DND-41 (cell line): ENCODE measurements at places on chromosomes 2 and 18.

GRCh38 chr2:47260971-47261370 lies 105.9 kb upstream of the STPG4 start:
- DNase-seq = no peak
- H3K27ac ChIP-seq = no peak overlapping the region
- no peak overlapping the region for H3K4me3 ChIP-seq
- H3K27me3 ChIP-seq = no peaks in the 10 kb centered on the region

- H3K27me3 ChIP-seq = no peaks in the 10 kb centered on the region
- H3K27ac ChIP-seq = no peak overlapping the region
- no peak for DNase-seq
- no peak overlapping the region for H3K4me3 ChIP-seq
These were observed 35.1 kb downstream of the DCAF17 start for GRCh38 chr2:171469176-171469575.

- H3K27ac ChIP-seq = no peak overlapping the region
- H3K4me3 ChIP-seq = no peak overlapping the region
- DNase-seq = no peak
- no peaks in the 10 kb centered on the region for H3K4me1 ChIP-seq
- no peaks in the 10 kb centered on the region for H3K27me3 ChIP-seq
These were observed 147.8 kb upstream of the SPHKAP start for GRCh38 chr2:228329282-228329681.

GRCh38 chr18:68623342-68623741 lies 91.6 kb downstream of the TMX3 start:
- no peak overlapping the region for H3K4me3 ChIP-seq
- H3K4me1 ChIP-seq = no peaks in the 10 kb centered on the region
- no peaks in the 10 kb centered on the region for H3K36me3 ChIP-seq
- no peak overlapping the region for H3K27ac ChIP-seq
- H3K27me3 ChIP-seq = no peaks in the 10 kb centered on the region
- peak; percentile 21 for DNase-seq

DNA sequence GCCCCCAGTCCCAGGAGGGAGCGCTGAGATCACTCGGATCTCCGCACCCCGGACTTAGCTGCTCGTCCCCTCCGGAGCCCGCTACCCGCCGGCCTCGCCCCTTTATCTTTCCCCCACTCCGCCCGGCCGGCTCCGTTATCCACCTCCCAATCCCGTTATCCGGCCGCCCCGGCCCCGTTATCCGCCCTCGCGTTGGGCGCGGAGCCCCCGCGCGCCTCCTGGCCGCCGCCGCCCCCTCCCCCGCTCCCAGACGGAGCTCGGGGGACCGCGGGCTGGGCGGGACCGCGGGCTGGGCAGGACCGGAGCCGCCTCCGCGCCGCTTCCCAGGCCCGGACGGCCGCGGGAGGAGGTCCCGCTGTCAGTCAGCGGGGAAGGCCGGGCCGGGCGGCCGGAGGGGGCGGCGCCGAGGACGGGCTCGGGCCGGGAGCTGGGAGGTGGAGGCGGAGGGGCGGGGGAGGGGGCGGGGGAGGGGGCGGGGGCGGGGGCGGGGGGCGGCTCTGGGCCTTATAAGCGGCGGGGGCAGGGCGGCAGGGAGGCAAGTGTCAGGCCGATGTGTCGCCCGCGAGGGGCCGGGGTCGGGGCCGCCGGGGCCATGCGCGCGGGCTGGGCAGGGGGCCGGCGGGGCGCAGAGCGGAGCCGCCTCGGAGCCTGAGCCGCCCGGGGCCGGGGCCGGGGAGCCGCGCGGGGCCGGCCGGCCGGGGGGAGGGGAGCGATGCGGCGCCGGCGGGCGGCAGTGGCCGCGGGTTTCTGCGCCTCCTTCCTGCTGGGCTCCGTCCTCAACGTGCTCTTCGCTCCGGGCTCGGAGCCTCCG lies at the start of gene PKDCC:
TSS of gene PKDCC (plus strand) at position 534 of the 811 bp plus-strand sequence. CDS start at position 713, 179 bp downstream.
- peaks cover 10% of the 10 kb centered on the region for H3K27me3 ChIP-seq
- DNase-seq = no peak

DNA sequence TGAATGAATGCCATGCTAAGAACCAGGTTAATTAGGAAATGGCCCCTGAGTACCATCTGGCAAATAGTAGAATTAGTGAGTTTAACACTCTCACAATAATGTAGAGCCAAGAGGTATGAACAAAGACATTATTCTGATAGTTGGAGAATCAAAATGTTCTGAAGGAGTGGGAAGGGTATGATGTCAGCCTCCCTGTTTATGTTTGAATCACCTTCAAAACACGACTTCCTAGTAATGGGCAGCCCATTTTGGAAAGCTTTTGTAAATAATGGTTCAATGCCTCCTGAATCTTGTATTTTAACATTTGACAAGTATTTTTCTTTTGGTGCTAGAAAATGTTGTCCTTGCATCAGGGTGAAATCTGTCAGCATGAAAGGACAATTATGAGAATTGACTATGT lies 108.3 kb downstream of the DSEL start:
- no peak overlapping the region for H3K27ac ChIP-seq
- H3K36me3 ChIP-seq = no peaks in the 10 kb centered on the region
- H3K4me1 ChIP-seq = no peaks in the 10 kb centered on the region
- H3K4me3 ChIP-seq = no peak overlapping the region
- H3K27me3 ChIP-seq = no peaks in the 10 kb centered on the region

- H3K27me3 ChIP-seq = no peaks in the 10 kb centered on the region
- H3K36me3 ChIP-seq = no peaks in the 10 kb centered on the region
- DNase-seq = no peak
- H3K27ac ChIP-seq = no peak overlapping the region
- no peak overlapping the region for H3K4me3 ChIP-seq
- H3K4me1 ChIP-seq = no peaks in the 10 kb centered on the region
These were observed 337.7 kb upstream of the SETBP1 start for GRCh38 chr18:44342946-44343345.

DNA sequence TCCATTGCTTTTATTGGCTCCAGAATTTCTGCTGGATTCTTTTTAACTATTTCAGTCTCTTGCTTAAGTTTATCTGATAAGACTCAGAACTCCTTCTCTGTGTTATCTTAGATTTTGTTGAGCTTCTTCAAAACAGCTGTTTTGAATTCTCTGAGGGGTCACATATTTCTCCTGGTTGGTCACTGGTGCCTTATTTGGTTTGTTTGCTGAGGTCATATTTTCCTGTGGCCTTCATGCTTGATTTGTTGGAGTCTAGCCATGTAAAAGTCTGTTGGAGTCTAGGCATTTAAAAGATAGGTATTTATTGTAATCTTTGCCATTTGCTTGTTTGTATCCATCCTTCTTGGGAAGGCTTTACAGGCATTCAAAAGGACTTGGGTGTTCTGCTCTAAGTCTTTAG lies 398.7 kb downstream of the DSEL start:
- H3K36me3 ChIP-seq = no peaks in the 10 kb centered on the region
- H3K4me3 ChIP-seq = no peak overlapping the region
- no peaks in the 10 kb centered on the region for H3K4me1 ChIP-seq
- no peaks in the 10 kb centered on the region for H3K27me3 ChIP-seq
- no peak overlapping the region for H3K27ac ChIP-seq
- no peak for DNase-seq
